ENCODE measurements at places on chromosomes 1 and 21.

DNA sequence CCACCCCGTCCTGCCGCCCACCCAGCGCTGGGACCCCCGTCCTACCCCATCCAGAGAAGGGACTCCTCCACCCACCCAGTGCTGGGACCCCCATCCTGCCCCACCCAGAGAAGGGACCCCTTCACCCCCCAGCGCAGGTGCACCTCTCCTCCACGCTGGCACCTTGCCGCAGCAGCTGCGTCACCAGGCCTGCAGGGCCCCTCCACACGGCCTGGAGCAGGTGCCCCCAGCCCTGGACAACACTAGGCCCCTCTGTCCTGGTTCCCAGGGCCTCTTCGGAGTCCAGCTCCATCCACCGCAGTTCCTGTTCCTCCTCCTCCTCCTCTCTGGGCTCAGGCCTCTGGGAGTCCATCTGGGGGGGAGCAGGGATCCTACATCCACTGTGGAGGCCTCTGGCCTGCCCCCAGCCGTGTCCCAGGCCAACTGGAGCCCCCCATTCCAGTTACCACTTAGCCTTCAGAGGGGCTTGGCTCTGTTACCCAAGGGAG, 378 bp downstream of the ANKRD65 start:
- DNase-seq = no peak

DNA sequence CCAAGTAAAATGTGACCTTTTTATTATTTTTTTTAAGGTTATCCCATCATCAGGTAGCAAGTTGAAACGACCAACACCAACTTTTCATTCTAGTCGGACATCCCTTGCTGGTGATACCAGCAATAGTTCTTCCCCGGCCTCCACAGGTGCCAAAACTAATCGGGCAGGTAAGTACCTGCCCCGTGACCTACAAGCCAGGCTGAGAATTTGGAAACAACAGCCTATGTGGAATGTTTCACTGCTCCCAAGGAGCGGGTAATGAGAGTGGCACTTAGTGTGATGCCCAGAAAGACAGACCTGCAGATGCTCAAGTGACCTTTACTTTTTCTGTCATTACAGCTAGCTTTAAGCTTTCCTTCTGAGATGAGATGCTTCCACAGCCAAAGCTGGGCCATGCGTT, 6.9 kb upstream of the BMP8A start:
- no peak for DNase-seq

DNA sequence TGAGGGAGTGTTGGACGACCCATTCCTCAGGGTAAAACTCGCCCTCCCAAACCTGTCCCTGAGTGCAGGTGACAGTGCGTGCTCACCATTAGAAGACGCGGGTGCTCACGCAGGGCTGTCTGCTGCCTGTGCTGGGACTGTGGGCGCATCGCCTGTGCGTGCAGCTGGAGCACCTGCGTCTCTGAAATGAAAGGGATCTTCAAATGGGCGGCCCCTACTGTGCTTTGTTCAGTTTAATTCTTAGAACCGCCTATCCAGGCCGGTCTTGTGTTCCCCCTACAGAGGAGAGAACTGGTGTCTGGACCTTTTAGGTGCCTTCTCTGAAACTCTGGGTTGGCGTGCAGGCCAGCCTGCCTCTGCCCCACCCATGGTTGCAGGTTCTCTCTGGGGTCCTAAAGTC, 125.8 kb downstream of the PCBP3 start:
- DNase-seq = no peak

DNA sequence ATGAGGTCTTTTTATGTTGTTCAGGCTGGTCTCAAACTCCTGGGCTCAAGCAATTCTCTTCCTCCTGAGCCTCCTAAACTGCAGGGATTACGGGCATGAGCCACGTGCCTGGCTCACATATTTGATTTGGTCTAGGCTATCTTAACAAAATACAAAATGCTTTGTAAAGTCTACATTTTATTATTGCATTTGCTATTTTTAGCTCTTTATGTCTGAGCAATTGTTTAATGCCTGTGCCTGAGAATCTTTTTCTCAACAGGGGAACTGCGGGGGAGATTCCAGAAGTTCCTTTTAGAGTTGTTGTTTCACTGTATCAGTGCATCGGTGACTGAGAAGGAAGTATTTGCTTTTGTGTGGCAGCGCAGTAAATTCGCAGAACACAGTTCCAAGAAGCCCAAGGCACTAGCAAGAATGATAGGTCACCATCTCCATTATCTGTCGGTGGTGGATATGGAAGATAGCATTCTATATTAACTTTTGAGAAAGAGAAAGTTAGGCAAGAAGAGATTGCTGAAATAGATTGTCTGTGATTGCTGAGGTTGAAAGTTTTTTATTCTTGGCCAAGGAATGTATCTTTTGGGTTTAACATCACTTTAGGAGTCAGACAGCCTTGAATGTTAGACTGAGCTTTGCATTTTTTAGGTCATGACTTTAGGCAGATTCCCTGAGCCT, 167.3 kb downstream of the PDE4B start:
- no peak for DNase-seq

- DNase-seq = no peak
Observed at GRCh38 chr1:156963621-156964020, 43.2 kb downstream of the LRRC71 start.

- DNase-seq = peak; percentile 61
Observed at GRCh38 chr1:30287976-30288375, 435.4 kb downstream of the MATN1 start.

- peak; percentile 81 for DNase-seq
Observed at GRCh38 chr1:12052008-12052573, 11.0 kb upstream of the TNFRSF8 start.

DNA sequence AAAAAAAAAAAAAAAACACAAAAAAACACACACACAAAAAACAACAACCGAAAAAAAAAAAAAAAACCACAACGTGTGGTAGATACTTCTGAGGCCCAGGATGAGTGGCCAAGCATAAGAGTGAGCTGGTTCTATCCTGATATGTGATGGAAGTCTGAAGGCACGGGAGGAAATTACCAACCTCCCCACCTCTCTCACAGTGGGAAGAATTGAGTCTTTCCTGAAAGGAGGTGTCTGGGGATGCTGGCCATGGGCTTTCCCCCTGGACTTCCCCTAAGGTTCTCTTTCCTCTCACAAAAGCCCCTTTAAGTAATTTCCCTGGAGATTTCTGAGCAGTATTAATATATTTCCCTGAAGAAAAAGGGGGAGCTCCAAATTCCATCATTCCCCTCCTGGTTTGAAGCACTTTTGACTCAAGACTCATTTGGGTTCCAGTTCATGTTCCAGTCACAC, 5.2 kb downstream of the TMCC2 start:
- no peak for DNase-seq

GRCh38 chr1:85325920-85326319, 49.5 kb upstream of the BCL10 start:
- no peak for DNase-seq

- no peak for DNase-seq
Observed at GRCh38 chr1:82597141-82597540, 796.4 kb downstream of the ADGRL2 start.

DNA sequence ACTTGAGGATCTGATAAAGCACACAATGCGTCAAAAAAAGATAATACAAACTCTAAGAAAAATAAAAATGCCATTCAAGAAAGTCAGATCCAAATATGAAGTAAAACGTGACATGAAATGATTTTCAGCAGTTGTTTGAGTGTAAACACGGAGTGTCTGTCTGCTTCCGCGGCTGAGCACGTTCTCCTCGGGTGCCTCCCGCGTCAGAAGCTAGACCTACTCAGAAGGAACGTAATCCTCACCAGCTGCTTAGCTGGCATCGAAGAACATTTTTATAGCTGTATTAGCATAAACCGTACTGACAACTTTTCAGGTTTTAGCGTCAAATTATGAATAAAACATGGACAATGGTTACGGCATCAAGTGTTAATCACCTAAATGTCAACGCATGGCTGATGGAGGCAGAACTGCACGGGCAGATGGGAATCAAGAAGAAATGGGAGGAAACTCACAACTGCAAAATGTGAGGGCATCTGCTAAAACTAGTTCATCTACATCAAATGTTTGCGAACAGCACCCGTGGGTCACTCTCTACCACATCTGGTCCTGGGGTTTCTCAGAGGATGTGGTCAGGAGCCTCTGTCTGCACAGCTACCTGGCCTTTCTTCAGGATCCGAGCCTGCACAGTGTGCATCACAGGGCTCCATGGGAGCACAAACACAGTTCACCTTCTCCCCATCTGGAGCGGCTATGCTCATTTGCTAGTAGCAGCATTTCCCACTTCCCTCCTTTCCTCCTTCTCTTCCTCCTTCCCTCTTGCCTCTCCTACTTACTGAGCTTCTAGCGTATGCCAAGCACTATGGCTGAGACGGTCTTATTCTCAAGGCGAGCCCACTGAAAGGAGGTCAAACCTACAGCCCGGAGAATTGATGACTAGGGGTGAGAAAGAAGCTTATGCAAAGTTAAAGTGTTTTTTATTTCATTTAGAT, 40.0 kb downstream of the RCAN1 start:
- no peak for DNase-seq

Measured in coronary artery (tissue), 2 donors.